ENCODE measurements at places on chromosomes 16 and 17.

DNA sequence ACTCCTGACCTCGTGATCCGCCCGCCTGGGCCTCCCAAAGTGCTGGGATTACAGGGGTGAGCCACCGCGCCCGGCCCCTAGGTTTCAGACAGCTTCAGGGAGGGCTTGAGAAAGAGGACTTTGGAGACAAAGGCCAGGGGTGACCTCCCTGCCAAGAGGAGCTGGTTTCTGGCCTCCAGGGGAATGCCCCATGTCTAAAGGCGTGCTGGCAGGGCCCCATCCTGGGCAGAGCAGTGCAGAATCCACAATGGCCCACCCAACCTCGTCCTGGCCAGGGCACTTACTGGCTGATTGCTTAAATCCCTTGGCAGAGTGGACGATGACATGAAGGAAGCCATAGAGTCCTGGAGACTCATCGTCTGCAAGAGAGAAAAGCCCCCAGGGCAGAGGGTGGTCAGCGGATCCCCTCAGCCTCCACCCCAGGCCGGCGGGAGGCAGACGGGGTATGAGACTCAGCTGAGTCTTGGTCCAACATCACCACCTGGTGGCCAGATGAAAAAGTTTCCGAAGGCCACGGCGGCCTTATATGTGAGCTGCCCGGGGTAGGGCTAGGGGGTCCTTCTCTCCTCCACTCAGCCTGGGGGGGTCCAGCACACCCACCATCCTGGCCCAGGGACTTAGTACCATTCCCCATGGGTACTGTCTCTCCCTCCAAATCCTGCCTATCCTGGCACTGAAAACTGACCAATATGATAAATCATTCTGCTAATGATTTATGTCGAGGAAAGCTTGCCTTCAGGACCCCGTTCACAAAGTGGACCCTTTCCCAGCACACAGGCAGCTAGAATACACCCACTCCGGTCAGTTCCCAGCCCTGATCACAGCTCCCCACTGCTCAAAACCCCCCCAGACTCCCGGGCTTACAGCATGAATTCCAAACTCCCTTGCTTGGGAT, 59.1 kb downstream of the TIMM22 start:
- peak; percentile 5 for DNase-seq

- DNase-seq, result no peak
Measured at GRCh38 chr16:59067205-59067604, 333.1 kb upstream of the GOT2 start.

- no peak for DNase-seq
Measured at GRCh38 chr17:43018008-43018853, 4.0 kb downstream of the VAT1 start.

- no peak for DNase-seq
Measured at GRCh38 chr16:12497526-12497925, 306.2 kb downstream of the CPPED1 start.

DNA sequence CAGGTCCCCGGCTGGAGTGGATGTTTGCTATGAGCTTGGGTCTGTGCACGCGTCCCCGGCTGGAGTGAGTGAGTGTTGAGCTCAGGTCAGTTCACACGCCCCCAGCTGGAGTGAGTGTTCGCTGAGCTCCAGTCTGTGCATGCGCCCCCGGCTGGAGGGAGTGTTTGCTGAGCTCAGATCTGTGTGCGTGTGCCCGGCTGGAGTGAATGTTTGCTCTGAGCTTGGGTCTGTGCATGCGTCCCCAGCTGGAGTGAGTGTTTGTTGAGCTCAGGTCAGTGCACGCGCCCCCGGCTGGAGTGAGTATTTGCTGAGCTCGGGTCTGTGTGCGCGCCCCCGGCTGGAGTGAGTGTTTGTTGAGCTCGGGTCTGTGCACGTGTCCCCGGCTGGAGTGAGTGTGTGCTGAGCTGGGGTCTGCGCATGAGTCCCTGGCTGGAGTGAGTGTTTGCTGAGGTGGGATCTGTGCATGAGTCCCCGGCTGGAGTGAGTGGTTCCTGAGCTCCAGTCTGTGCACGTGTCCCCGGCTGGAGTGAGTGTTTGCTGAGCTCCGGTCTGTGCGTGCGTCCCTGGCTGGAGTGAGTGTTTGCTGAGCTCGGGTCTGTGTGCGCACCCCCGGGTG, 284.2 kb downstream of the SNX29 start:
- DNase-seq, result no peak

DNA sequence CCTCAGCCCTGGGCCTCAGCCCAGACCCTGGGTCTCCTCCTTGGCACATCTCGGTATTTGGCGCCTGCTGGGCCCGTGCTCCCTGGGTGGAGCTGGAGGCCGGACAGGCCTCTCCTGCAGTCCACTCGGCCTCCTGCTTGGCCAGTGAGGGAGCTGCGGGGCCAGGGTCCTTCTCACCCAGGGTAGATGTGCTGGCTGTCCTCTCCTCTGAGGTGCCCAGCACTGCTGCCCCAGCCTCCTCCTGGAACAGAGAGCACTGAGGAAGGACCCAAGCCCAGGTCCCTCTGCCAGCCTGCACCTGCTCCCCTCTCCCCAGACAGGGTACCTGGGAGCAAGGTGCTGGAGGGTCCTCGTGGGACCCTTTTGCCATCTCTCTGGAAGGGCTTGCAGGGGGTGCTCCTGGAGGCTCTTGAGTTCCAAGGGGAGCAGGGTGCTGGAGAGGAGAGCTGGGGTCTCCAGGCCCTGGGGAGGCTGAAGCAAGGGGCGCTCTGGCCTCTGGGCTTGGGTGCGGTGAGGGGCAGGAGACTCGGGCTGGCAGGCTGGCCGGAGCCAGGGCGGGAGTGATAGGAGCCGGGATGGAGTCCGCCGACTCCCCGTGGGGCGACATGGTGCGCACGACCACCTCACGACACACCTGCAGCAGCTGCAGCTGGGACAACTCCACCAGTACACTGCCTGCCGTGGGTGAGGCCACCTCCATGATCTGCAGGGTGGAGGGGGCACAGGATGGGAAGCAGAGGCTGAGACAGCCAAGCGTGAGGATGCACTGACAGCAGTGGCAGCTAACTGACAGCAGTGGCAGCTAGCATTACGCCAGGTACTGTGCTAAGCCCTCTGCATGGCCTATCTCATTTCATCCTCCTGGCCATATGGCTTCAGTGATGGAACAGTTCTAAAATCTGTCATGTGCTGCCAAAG, 17.8 kb downstream of the TSPOAP1 start:
- DNase-seq, result no peak

DNA sequence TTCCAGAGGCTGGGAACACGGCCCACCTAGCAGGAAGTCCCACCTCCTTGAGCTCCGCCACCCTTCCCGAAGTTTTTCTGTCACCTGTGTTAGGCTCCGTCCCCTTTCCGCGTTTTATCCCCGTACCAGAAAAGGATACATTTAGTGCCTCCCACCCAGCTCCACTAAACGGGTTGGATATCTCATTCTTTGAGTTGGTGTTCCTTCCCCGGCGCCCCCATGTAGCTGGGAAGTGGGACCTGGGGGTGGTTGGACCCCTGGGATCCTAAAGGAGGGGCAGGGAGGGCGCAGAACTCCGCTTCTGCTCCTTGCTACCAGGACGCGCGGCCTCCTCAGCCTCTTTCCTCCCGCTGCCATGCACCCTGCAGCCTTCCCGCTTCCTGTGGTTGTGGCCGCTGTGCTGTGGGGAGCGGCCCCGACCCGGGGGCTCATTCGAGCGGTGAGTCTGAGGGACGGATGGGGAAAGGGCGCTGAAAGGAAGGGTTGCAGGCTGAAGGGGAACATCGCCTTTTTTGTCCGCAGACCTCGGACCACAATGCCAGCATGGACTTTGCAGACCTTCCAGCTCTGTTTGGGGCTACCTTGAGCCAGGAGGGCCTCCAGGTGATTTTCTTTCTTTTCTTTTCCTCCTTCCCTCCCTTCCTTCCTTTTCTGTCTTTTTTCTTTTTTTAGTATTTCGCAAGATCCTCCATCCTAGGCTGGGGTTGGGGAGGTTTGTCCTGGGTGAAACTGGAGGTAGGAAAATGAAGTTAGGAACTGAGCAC, 669 bp downstream of the RNF167 start:
- DNase-seq, result no peak

DNA sequence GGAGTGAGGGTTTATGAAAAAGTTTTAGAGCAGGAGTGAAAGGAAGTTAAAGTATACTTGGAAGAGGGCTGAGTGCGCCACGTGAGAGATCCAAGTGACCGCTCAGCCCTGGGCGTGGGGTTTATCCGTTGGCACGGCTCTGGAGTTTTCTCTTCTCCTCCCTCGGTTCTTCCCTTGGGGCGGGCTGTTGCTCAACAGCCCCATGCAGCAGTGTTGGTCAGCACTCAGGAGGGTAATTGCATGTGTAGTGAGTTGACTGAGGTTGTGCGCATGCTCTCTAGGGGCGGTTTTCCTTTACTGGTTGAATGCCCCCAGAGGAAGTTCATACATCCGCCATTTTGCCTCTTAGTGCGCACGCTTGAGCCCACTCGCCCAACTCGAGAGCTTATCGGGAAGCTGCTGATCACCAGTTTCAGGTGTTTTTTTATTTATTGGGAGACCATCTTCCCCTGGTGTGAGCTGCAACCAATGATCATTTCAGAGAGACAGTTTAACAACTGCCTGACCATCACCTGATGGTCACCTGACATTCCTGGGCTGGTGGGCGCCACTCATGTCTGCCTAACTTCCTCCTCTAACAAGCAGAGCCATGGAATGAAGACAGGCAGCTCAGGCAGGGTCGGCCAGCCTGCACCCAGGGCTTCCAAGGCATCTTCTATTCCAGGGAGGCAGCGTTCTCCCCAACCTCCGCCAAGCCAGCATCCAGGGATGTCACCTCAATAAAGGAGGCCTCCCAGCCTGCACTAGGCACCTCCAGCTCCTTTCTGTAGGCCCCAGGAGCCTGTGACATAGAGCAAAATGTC, 41.3 kb upstream of the DNAH17 start:
- DNase-seq, result no peak

GRCh38 chr16:88539261-88539651, 30.9 kb upstream of the ZC3H18 start:
- DNase-seq, result no peak

DNA sequence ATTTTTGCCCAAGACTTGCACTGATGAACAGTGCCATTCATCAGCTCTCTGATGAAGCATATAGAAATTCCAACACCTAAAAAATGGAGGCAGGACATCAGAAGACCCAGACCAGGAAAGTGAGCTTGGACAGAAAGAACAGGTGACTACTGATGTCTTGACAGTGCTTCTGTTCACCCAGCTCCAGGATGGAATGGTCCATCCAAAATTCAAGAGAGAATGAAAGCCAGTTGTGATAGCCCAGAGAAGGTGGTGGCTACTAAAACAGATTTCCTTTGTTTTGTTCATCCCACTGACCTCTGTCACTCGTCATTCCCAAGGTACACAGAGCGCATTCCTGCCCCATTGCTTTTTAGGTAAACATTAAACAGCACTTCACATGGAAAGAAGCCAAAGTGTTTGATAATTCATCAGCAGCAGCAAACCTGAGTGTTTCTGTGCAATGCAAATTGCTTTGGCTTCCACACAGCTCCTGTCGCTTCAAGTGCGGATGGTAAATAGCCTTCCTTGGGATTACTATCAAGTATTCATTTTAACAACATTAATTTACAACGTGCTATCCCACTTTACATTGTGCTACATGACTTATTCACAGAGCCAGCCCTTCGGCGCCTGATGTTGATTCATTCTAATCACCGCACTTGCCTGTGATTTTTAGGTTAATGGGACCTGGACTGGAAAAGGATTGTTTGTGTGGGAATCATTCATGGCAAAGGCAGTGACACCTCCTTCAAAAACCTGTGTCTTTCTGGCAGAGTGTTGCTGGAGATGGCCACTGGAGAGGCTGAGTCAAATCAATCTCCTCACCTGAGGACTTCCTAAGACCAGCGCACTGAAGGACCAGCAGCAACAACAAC, 65.1 kb upstream of the TOX3 start:
- DNase-seq, result no peak

- DNase-seq, result no peak
Measured at GRCh38 chr16:75264999-75265910, 13.8 kb upstream of the BCAR1 start.

DNA sequence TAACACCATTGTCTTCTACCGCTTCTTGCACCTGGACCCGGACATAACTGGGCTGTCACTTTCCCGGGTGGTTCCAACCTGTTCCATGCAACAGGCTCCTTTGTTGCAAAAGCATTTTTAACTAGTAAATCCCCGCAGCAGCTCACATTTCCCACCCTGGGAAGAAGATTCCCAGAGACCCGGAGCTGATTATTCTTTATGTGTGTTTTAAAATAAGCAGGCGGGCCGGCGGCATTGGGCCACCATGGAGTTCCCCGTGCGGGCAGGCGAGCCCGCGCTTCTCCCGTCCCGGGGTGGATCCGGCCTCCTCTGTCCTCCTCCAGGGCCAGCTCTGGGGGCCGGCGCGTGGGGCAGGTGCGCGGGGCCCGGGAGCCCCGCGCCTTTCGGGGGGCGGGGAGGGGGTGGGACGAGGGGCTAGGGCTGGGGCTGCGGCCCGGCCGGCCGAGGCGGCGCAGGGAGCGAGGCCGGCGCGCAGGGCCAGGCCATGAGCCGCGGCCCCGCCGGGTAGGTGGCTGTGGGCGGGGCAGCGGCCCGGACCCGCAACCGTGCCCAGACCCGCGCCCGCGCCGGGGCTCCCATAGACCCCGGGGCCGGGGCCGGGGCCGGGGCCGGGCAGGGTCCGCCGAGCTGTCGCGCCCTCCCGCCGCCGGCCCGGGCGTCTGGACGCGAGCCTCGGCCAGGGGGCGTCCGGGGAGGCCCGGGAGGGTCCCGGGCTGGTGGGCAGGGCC, 1.7 kb downstream of the CRAMP1 start:
- DNase-seq, result no peak

GRCh38 chr16:14219983-14220382, 148.9 kb downstream of the MRTFB start:
- DNase-seq, result no peak

DNA sequence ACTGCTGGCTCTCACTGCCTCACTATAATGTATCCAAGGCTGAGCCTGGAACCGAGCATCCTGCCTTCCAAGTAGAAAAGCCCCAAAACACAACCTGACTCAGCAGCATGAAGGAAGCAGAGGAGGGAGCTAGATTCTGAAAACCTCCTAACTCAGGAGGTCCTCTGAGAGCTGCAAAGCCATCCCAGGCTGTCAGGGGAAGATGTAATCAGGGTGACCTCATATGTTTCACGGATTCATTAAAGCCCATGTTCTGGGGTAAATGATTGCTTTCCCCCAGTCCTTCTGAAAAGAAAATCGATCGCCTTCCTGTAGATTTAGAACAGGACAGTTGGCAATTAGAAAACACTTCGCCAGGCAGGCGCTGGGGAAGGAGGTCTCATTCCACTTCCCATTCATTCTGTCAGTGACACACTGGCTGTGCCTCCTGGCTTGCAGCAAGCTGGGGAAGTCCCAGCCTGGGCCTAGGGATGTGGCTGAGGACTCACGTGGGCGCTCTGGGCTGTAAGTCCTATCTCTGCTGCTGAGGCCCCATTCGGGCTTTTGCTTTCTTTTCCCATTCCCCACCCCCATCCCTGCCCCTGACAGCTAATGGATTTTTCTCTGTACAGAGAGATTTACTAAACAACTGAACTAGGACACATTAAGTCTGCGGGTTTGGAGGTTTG, 75.7 kb upstream of the TMEM132E start:
- no peak for DNase-seq
